ENCODE measurements at places on chromosomes 12 and 14. TPM values are rescaled to one million over a fixed set of nuclear protein-coding genes. Genes with fewer than 3 reads are reported as not detected.

Gene LALBA
- total RNA-seq = not detected

Gene TAS2R42
- not detected for total RNA-seq

Gene FGF6
- not detected for total RNA-seq

Gene STON2
- 0.58 TPM for total RNA-seq

Gene RBP5
- 2.1 TPM for total RNA-seq

Gene CAPZA3
- total RNA-seq = not detected

Gene RDH16
- total RNA-seq = 0.22 TPM

Gene DDN
- total RNA-seq = 0.17 TPM

Gene NKX2-1
- total RNA-seq = not detected

Gene PDE3A
- total RNA-seq = not detected

Gene PTPRQ
- not detected for total RNA-seq

Gene BRF1
- total RNA-seq = 42.2 TPM

Gene CLEC1B
- not detected for total RNA-seq

Gene ANKRD33
- not detected for total RNA-seq

Measured in activated naive CD4-positive, alpha-beta T cell treated with anti-CD3 and anti-CD28 coated beads, Interleukin-2, amount 10 ng/mL, durations not matched to agents 5 hours and 36 hours (primary cell).